Endothelial cell (in vitro differentiated cells): ENCODE measurements at places on chromosomes 12 and 14. TPM values are rescaled to one million over a fixed set of nuclear protein-coding genes. Genes with fewer than 3 reads are reported as not detected.

Gene POMT2
- total RNA-seq, result 33.8 TPM

Gene RHOJ
- total RNA-seq, result 266 TPM

Gene IFNG-AS1
- not detected for total RNA-seq

Gene BCL11B
- total RNA-seq, result 1.0 TPM

Gene TAS2R7
- not detected for total RNA-seq

Gene CFAP54
- total RNA-seq, result 2.5 TPM

Gene CLEC2D
- 18.9 TPM for total RNA-seq

Gene CLEC4C
- total RNA-seq, result not detected

Gene SERPINA10
- not detected for total RNA-seq

Gene RFLNA
- 13.3 TPM for total RNA-seq

Gene KCNJ8
- 0.23 TPM for total RNA-seq

Gene SYNE2
- 35.9 TPM for total RNA-seq

Gene ART4
- total RNA-seq, result 3.5 TPM

Gene SERPINA12
- total RNA-seq, result not detected

Gene GLT1D1
- 0.44 TPM for total RNA-seq

Gene LIN7A
- 34.0 TPM for total RNA-seq

- peak; percentile 65 for DNase-seq
Observed at GRCh38 chr14:81453166-81453766, 53.1 kb upstream of the STON2 start.

DNA sequence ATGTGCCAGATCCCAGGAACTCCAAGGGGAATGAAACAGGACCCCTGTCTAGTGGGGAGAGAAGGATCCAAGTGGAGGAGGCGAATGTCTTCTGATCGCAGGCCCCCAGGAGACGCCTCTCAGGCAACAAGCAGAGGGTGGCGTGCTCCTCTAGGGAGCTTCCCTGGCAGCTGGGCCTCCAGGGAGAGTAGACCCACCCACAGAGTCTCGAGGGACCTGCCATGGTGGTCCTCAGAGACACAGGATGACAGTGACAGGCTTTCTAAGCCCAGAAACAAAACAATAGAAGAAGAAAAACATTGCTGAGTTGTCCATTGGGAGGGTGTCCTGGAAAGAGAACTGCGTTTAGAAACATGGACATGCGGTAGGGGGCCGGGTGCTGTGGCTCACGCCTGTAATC lies 140.6 kb upstream of the MAP1LC3B2 start:
- no peak for DNase-seq

DNA sequence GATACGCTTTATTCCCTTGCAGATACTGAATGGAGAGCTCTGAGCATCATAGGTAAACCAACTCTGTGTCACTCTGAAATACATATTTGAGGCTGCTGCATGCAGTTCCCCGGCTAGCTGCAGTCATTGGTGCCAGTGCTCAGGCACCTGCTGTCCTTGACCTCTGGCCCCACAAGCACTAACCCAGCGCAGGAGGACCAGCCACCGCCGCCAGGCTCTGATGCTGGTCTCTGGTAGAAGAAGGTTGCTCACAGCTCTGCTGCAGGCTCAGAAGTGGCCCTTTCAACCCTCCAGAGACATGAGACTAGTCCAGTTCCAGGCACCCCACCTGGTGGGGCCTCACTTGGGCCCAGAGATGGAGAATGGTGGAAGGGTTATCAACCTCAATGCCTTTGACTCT lies 34.5 kb upstream of the PTPRB start:
- no peak for DNase-seq

GRCh38 chr14:101498526-101498860 lies 62.8 kb upstream of the DIO3 start:
- no peak for DNase-seq

GRCh38 chr14:51877810-51878209 lies 17.4 kb downstream of the GNG2 start:
- no peak for DNase-seq

DNA sequence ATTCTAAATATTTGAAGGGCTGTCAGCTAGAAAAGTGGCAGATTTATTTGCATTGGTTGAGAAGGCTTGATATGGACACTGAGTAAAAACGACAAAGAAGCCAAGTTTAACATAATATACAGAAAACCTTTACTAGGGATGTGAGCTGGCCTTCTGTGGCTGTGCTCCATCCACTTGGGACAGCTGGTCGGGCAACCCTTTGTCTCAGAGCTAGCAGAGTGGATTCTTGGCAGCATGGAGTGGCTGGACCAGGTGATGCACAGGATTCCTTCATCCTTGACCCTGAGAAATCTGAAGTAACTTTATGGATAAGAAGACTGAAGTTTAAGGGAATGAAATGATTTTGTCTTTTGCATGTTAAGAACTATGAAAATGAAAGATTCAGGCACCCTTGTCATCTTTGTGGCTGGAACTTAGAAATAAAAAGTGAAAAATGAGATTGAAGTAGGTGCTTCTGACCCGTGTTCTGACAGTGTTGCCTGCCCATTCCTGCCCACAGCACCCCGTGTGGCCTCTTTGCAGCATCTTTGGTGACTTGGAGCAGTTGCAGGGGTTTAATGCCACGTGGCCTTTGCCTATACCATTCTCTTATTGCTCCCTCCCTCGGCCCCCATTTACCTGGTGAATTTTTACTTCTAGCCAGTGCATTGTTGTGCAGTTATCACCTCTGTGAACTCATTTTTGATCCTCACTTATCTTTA lies 32.6 kb downstream of the PELI2 start:
- no peak for DNase-seq

GRCh38 chr12:132490422-132491137 lies 629 bp downstream of the FBRSL1 start:
- peak; percentile 34 for DNase-seq

DNA sequence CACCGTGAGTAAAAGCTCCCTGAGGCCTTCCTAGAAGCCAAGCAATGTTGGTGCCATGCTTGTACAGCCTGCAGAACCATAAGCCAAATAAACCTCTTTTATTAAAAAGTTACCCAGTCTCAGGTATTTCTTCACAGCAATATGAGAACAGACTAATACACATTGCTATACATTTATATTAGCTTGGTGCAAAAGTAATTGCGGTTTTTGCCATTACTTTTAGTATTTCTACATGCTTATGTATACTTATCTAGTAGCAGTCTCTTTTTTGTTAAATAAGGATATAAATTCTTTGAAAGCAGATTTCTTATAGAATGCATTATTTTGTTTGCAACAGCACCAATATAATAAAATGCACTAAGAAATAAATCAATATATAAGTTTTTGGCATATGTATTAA lies 619.6 kb downstream of the FSCB start:
- DNase-seq, result no peak

- DNase-seq, result no peak
Observed at GRCh38 chr12:117011988-117012805, 87.0 kb downstream of the TESC start.

DNA sequence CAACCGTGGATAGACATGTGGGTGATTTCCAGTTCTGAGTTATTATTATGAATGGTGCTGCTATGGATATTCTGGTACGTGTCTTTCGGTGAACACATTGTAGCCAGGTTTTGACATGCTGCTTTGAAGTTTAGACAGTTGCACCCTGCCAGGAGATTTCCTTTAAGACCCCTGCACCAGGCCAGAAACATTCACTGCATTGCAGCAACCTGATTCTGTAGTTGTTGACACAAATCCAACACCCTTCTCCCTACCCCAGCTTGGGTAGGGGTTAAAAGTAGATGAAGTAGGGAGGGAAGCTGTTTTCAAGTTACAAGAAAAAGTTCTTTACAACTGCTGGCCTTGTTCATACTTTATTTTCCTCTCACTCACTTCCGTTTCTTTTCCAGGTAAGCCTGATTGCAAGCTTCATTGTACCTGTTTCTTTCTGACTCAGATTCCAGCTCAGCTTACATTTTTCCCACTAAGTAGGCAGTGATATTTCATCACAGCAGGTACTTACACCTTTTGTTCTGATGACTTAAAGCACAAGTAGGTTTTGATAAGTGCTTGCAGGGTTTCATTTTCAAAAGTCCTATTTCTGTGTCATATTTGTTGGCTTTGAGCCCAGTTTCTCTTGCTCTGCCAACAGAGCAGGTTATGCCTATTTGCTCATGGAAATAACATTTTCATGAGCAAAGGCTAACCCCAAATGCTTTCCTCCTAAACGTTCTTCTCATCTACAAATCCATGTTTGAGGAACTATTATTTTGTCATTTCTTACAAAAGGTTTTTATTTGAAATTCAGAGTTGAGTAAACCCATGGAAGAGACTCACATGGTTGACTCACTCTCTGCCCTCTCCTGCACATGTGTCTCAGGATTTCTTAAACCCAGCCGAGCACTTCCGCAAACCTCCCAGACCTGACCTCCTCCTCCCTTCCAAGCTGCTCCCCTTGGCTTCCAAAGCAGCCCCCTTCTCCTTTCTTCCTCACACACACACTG lies 12.1 kb upstream of the LTA4H start:
- DNase-seq, result no peak

- DNase-seq, result no peak
Observed at GRCh38 chr14:99575043-99576023, 28.7 kb downstream of the CCDC85C start.

DNA sequence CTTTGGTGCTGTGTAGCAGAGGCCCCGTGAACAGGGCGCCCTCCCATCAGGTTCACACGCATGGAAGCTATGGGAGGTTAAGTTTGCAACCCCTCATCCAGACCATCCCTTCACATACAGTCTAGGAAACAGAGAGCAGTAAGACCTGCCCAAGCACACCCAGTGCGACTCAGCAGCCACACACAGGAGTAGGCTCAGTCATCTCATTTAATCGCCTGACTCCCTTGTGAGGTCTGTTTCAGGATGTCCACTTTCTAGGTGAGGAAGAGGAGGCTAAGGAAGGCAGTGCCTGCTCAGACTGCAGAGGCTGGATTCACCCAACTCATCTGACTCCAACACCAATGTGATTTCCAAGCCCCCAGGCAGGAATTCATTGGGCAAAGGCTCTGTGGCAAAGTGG lies 11.9 kb downstream of the BDKRB1 start:
- DNase-seq, result no peak

GRCh38 chr14:99460793-99461192 lies 19.9 kb downstream of the SETD3 start:
- no peak for DNase-seq

GRCh38 chr14:74573421-74574089 lies 38.5 kb downstream of the LTBP2 start:
- DNase-seq, result no peak

DNA sequence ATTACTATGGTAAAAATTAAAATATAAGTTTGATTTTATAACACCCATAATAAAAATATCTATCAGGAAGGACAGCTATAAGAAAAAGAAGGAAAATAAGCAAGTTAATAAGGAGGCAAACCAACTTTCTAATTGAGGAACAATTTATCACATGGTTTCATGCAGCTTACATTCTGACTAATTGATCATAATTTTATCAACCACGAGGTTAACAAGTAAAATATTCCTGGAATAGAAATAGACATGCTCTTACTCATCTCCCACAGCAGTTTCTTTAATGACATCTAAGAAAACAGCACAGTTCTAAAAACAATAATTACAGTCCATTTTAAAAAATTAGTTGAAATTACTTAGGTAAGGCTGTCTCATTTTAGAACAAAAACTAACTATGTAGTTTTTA lies 130.8 kb upstream of the KRR1 start:
- DNase-seq, result no peak

DNA sequence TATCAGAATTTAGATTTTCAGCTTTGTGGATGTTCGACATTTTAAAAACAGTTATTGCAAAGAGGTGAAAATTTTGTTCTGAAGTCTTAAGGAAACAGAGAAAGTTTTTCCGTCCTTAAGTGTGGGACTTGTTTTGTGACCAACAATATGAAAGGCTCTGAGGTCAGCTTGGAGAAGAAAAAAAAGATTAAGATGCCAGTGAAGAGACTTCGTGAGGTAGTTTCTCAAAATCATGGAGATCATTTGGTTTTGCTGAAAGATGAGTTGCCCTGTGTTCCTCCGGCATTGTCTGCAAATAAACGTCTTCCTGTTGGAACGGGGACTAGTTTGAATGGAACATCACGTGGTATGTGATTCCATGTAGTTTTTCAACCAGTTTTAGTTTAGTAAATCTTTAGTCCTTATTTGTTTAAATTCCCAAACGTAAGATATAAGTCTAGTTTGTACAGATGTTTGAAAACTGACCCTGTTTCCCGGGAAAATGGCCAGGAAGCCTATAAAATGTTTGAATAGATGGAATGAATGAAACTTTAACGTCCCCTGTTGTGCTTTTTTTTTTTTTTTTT lies 682 bp downstream of the KIAA0586 start:
- DNase-seq, result peak; percentile 10

GRCh38 chr12:14723763-14724162 lies 27.4 kb upstream of the GUCY2C start:
- DNase-seq, result peak; percentile 64

DNA sequence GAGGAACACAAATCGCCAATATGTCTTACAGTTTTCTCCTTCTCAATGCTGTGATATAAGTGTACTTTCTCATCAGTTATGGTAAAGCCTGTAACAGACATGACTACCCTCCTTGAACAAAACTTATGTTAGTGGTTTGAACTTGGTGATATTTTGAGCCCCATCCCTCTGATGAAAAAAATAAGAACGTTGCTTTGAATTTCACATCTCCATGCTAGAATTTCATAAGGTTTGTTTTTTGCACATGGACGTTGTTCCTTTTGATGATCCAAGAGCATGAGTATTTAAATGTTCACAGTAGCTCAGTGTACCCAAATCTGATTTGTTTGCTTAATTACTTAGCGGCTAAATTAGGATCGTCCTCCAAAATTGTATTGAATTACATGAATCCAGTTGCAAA lies at the start of gene SLC15A5:
Gene SLC15A5 (minus strand): TSS at position 101 of the 400 bp plus-strand sequence. CDS start 0 bp downstream, at position 101.
- DNase-seq, result no peak

GRCh38 chr14:71135911-71136310 lies 228.7 kb downstream of the PCNX1 start:
- no peak for DNase-seq

- peak; percentile 7 for DNase-seq
Observed at GRCh38 chr12:71840231-71840847, 780 bp downstream of the TBC1D15 start.

- DNase-seq, result no peak
Observed at GRCh38 chr14:66603945-66604344, 96.0 kb downstream of the GPHN start.

DNA sequence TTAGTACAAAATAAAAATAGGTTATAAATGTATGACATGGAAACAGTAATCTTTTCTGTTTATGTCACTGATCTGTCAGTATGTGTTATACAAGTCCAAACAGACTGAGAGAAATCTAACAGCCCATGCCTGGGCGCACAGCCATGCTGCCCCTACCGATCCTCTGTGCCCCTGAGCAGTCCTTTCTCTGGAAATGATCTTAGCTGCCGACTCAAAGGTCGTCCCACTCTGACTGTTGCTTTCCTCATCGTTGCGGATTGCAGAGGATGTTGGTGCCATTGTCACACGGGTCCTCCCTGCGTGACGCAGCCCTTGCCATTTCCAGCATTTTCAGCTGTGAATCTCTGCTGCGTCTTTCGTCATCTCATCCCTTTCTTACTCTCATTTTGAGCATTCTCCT lies 82.9 kb upstream of the DYNC1H1 start:
- no peak for DNase-seq

DNA sequence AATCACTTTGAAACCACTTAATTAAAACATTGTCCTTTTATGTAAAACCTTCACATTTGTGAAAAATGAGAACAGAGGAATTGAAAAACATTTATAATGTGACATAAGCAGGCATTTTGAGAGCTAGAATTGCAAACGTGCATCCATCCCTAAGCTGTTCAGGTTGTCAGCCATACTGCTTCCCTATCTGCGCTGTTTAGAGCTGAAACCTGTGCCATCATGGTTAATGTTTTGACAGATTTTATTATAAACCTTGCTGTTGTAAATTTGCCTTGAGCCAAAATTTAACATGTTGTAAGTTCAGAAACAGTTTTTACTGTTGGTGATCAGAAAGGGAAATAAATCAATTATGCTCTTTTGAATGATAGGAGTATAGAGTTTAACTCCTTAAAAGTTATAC lies 31.9 kb downstream of the FOXA1 start:
- DNase-seq, result no peak
